ENCODE measurements at places on chromosomes 11 and 22. TPM values are rescaled to one million over a fixed set of nuclear protein-coding genes. Genes with fewer than 3 reads are reported as not detected.

GRCh38 chr11:118666371-118666770, 13.1 kb downstream of the TREH start:
- DNase-seq = no peak

- DNase-seq = no peak
Measured at GRCh38 chr11:79045800-79046304, 395.0 kb downstream of the TENM4 start.

- DNase-seq = no peak
Measured at GRCh38 chr11:34027516-34028408, 23.8 kb upstream of the CAPRIN1 start.

DNA sequence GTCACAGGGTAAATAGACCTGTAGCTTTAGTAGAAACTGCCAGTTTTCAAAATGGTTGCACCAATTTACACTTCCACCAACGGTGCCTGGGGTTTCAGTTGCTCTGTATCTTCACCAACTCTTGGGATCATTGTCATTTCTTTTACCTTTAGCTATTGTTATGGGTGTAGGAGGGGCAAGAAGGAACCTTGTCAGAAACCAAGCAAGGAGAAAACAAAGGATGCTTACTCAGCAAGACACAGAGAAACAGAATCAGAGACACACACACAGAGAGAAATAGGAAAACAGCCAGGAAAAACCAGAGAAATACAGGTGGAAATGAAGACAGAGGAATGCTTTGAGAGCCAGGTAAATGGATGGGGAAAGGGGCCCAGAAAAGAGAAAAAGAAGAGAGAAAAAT, 367.6 kb downstream of the MIAT start:
- no peak for DNase-seq

DNA sequence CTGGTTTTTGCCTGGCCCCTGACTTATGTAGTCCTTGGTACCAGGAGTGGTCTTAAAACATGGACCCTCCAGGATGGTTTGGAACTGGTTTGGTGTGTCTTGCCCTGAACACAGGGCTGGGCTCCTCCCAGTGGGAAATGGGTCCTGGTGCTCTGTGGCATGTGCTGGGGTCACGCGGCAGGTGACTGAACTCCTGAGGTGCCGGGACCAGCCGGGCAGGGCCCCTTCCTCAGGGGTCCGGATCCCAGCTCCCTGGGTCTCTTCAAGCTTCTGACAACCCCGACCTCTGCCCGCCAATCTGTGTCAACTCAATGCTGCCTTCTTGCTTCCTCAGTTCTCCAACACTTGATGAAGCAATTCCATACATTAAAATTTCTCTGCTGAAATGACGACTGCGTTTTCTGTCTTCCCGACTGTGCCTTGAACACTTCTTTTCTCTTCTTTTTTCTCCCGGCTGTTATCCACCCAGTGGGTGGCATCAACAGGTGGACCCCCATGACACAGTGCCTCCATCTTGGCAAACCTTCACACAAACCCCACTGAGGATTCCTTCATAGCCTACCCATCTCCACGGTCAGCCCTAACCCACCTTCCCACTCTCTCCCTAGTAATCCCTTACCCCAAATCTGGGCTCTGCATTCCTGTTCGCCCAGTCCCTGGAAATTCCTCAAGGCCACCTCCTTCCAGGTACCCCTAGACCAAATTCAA, 4.4 kb downstream of the IFT27 start:
- DNase-seq = no peak

- no peak for DNase-seq
Measured at GRCh38 chr11:118410055-118410745, 8.8 kb downstream of the ATP5MG start.

- DNase-seq = no peak
Measured at GRCh38 chr11:89147229-89147628, 30.4 kb upstream of the TYR start.

DNA sequence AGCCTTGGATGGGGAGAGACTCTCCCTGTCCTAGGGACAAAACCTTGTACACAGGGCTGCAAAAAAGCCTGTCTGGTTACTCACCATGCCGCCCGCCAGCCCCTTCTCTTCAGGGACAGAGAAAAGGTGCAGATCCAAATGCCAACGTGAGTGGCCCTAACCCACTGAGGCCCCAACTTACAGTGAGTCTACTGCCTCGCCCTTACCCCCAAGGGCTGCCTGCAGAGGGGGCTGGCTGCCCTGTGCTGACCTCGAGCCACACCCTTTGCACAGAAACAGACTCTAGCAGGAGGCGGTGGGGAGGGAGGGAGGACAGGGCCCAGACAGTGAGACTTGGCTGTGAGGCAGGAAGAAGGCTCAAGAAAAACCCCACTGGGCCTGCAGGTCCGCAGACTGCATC, 13.6 kb upstream of the CHST1 start:
- no peak for DNase-seq

DNA sequence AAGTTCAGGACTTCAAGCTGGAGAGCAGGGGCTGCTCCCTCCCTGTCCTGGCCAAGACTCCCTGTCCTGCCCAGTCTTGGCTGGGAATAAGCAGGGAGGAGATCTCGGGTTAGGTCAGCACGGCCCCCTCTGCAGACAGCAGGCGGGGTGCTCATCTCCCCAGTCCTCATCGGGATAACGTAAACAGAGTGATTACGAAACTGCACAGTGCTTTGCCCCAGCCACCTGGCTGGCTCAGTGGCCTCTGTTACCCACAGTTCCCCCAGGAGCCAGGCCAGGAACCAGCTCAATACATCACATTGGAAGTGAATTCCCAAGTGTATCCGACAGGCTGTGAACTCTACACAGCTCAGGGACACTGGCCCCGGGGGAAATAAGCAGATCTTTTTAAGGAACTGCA, 42.7 kb upstream of the KCNJ11 start:
- DNase-seq = no peak

DNA sequence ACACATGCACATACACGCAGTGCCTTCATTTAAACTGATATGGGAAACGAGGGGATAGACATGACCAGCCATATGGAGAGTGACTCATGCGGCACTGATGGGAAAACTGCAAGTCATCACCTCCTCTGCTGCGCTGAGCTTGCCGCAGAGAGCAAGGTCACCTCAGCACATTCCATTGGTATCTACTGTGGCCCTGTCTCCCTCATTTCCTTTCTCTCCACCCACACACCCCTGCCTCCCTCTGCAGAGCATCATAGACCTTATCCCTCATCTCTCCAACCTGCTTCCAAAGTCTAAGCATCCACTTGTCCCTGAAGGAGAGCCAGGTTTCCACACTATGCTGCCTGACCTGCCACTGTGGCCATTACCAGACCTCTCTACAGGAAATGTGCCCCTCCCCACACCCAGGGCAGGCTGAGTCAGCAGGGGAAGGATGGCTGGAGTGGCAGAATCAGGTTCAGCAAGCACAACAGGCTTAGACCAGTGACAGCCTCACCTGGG, 116.9 kb upstream of the SNX19 start:
- no peak for DNase-seq

ARHGEF12 gene
- polyA plus RNA-seq = 126 TPM

SMC1B gene
- polyA plus RNA-seq = 0.21 TPM

CARD10 gene
- 21.9 TPM for polyA plus RNA-seq

MMP12 gene
- polyA plus RNA-seq = 3.1 TPM

Data from right renal pelvis (tissue), 4 donors.